ENCODE measurements at places on chromosomes 12 and 14.

- DNase-seq: no peak
Observed at GRCh38 chr12:127396734-127397133, 870.2 kb upstream of the TMEM132C start.

DNA sequence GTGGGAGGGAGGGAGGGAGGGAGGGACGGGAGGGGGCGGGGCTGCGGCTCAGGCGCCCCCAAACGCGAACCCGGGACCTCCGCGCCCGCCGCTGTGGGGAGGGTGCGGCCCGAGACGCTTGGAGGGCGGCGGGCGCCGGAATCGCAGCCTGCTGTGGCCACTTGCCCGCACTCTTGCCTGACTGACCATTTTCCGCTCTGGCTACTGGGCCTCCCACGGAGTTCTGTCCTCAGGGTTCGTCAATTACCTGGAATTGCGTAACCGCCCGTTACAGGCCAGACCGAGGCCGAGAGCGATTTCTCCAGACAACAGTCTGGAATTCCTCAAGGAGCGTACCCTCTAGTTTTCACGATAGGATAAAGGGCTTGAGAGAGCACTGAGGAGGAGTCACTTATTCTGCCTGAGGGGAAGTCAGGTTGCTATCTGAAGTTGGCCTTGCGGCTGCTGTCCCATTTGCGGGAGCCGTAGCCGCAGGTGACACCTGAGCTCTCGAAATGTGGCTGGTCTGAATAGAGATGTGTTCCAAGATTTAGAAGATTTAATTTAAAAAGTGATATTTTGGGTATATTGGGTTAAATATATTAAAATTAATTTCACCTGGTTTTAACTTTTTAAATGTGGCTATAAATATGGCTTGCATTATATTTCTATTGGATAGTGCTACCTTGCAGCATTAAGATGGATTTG is 446 bp upstream of the ZNF641 start:
- no peak for DNase-seq

GRCh38 chr14:22071006-22071405 is 397.4 kb upstream of the OR4E1 start:
- DNase-seq: no peak

DNA sequence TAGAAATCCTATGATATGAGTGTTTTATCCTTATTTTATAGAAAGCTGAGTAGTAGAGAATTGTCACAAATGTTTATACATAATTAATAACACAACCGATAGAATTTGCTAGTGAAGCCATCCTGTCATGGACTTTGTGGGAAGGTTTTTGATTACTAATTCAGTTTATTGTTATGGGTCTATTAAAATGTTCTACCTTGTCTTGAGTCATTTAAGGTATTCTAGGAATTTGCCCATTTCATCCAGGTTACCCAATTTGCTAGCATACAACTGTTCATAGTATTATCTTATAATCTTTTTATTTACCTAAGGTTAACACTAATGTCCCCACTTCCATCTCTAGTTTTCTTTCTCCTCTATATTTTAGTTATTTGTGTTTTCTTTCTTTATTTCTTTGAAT is 553.1 kb upstream of the ATXN7L3B start:
- no peak for DNase-seq

DNA sequence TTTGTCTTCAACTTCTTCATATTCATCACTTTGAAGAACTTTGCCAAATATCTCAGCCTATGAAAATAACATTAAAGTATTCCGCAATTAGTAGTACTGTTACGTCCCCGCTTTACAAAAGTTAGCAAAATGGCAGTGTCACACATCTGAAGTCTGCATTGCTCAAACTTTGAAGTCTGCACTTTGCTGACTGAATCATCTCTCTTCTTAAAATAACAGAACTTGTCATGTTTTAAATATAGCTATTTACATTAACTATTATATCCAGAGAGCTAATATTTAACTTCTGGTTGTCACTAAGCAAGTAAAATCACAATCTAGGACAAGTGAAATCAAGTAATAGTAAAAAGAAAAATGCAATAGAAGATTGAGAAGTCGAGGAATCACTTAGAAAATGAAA is 34.5 kb downstream of the IPO8 start:
- DNase-seq: no peak

GRCh38 chr12:47411966-47412365 is 293.9 kb downstream of the RPAP3 start:
- DNase-seq: no peak

- DNase-seq: no peak
Observed at GRCh38 chr12:100447381-100447780, 26.3 kb upstream of the NR1H4 start.

DNA sequence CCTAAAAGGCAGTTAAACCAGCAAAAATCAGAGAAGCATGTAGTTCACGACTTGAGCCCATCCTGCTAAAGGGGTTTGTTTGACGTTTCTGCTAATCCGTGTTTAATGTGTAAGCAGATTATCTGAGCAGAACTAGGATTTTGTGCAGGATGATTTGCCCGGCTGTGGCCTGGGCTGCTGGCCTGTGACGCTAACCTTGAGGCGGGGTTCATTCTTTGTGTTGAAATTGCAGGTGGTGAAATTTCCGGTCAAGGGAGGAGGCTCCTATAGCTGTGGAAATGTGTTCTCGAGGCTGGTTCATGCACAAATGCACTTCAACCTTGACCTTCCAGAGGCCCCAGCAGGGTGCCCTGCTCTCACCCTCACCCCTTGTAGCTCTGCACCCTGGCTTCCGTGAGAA is 63.7 kb downstream of the SLC24A4 start:
- DNase-seq: no peak

GRCh38 chr14:75577090-75577489 is 1.3 kb upstream of the FLVCR2 start:
- DNase-seq: no peak

DNA sequence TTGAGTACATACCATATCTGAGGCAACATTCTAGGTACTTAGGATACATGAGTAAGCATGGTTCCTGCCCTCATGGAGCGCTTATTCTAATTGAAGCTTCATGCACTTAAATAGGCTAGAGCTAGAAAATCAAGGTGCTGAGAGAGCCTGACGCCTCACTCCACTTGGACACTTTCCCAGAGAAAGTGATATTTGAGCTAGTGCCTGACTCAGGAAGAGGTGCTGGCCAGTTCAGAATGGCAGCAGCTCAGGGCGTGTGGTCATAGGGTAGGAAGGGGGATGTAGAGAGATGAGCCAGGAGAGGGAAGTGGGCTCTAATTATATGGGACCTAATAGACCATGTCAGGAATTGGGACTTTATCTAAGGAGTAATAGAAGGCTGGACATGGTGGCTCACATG is 33.3 kb downstream of the TULP3 start:
- no peak for DNase-seq

GRCh38 chr12:82223426-82223825 is 134.8 kb downstream of the CCDC59 start:
- DNase-seq: no peak

DNA sequence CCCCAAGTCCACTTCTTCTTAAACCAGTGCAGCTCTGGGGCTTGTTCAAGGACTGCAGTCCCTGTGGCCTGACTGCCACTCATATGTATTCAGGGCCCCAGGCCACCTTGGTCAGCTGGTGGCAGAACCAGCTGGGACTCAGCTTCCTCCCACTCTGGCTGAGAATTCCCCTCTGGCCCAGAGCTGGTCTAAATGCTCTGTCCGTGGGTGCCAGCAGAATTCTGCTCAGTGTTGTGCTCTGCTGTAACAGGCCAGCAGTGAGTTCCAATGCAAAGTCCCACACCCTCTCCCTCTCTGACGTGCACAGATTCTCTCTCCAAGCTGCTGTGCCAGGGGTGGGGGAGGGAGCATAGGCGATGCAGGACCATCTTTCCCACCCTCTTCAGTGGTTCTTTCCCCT is 210.4 kb upstream of the RGS6 start:
- no peak for DNase-seq

DNA sequence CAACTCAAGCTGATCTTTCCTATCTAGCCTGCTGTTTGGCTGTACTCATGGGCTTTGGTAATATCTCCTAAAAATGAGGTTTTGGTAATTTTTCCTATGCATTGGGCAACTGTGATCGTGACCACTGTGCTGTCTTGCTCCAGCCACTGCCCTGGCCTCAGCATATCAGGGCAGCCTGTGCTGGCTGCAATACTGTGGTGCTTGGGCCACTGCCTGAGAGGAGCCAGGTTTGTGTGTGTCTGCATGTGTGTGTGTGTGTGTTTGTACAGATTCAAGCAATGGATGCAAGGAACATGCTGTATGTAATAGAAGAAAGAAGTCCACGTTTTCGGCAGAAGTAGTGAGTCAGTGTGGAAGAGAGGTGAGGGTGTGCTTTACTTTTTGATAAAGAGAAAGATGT is 13.0 kb downstream of the ERG28 start:
- DNase-seq: no peak

DNA sequence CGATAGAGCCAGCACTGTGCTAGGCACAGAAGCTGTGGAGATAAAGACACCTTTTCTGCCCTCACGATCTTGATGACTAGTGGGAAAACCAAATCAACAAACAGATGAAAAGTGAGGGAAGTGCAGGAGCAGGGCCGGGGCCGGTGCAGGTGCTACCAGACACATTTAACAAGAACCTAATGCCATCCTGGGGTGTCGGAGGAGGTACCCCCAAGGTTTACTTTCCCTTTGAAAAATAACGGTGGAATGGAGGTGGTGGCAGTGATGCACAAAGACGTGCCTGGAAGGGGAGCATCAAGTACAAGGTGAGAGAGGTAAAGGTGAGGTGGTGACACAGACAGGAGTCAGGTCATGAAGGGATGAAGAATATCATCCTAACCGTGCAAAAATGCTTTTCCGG is 22.1 kb downstream of the SLC6A13 start:
- no peak for DNase-seq

DNA sequence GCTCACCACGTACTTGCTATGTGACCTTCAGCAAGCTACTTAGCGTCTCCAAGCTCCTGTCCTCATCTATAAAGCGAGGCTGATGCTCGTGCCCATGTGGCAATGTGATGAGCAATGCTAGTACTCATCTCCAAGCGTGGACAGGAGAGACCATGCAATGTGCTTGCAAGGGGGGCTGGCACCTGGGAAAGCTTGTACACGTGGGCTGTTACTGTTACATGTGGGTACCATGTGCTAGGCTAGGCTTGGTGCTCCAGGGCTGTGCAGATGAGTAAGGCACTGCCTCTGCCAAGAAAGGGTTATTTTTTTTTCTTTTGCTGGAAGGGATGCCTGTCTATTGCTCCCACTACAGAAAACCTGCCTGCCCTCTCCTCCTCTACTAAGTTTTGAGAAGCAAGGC is 46.6 kb downstream of the TSPAN11 start:
- no peak for DNase-seq

DNA sequence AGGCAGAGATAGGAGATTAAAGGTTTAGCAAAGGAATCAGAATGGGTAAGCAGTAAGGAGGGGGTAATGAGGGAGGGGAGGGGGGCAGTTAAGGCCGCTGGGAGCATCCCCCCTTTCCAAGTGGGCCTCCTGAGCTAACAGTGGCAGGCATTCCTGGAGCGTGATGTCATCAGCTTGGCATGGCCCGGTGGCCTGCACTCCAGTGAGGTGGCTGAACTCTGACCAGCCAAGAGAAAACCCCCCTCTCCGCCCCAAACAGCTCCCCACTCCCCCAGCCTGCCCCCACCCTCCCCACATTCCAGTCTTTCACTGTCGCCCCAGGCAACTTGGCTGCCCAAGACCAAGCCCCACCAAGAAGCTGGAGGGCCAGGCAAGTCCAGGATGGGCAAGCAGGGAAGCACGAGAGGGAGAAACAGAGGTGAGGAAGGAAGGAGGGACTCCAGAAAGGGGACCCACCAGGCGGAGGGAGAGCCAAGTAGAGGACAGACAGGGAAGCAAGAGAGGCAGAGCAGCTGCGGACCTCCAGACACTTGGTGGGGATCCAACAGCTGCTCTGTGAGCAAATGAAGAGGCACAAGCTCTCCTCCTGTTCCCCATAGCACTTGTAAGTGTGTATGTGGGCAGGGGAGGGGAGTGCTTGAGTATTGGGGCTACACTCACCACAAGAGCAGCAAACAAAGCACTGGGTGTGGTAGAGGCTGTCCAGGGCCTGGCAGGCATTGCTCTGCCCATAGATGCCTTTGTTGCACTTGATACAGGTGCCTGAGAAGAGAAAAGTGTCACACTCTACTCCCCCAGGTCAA is 4.5 kb downstream of the AJUBA start:
- no peak for DNase-seq

- no peak for DNase-seq
Observed at GRCh38 chr12:5094551-5094950, 50.9 kb downstream of the KCNA5 start.

DNA sequence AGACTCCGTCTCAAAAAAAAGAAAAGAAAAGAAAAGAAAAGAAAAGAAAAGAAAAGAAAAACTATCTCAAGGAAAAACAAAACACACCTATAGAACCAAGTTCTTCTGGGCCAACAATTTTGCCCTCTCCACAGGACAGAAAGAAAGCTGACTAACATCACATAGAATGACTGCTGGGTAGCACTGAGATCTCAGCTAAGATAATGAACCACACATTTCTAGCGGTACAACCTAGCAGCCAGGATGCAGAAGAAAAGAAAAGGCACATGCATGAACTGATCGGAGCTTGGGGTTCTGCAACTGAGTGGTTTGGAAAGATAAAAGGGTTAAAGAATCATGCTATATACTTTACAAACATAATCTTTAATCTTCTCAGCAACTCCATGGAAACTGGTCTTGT is 19.5 kb downstream of the TMED10 start:
- DNase-seq: no peak

DNA sequence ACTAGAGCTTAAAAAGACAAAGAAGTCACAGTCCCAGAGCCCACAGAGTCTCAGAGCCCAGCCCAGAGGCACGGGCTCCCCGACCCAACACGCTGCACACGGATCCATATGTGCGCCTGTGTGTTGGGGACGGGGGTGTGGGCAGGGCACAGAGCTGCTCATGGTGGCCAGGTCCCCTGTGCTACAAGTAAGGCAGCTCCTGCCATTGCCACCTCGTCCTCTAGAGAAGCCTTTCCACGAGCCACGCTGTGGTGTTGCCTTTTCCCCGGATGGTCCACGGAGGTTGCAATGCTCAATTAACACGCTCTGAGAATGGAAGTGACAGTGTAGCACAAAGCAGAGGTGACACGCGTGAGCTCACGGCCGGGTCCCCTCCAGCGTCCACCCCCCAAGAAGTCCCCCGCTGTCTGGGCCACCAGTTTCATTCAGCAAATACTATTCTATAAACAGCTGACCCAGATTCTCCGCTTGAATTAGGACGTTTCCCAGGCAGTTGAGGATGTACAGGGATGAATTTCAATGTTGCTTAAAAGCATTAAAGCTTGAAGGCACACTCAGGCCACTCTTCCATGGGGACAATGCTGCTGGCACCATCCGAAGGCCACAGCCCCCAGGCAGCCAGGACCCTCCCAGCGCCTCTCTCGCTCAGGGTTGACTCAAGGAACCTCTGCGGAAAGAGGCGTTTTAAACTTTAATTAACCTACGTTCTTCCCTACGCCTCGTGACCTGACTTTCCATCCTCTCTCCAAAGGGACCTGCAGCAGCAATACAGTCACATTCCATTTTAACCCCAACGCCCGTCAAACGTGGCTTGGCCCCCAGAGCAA is 22.7 kb upstream of the EIF5 start:
- DNase-seq: no peak

GRCh38 chr14:103293465-103293864 is 40.6 kb upstream of the EIF5 start:
- DNase-seq: no peak
